ENCODE measurements at places on chromosomes 1 and 21. TPM values are rescaled to one million over a fixed set of nuclear protein-coding genes. Genes with fewer than 3 reads are reported as not detected.

- DNase-seq: no peak
Observed at GRCh38 chr1:207789792-207790787, 38.2 kb downstream of the CD46 start.

- DNase-seq: no peak
Observed at GRCh38 chr1:196355206-196355786, 252.9 kb downstream of the KCNT2 start.

- no peak for DNase-seq
Observed at GRCh38 chr1:32393136-32393535, 1.1 kb downstream of the BSDC1 start.

The KMO gene
- total RNA-seq: not detected

Data from mesothelial cell of epicardium (in vitro differentiated cells).